ENCODE measurements at places on chromosomes 16 and 17. TPM values are rescaled to one million over a fixed set of nuclear protein-coding genes. Genes with fewer than 3 reads are reported as not detected.

DYNLRB2 gene
- total RNA-seq: not detected

DNA sequence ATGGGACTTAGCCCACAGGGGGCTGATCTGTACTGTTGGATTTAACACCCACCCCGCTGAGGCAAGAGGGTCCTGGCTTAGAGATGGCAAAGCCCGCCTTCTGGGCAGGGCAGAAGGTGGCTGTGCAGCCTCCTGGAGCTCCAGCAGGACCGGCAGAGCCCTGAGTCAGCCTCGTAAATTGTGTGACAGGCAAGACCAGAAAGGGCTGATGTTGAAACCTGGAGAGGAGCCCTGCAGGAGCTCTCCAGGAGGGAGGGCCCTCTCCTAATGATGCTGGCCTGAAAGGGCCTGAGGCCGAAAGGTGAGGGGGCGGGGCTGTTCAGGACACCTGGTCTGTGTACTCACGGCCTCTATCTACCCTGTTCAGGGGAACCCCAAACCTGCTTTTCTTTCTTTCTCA, 22.5 kb upstream of the MYO15B start:
- no peak for DNase-seq

EEF2K gene
- total RNA-seq: 28.8 TPM

TBC1D3H gene
- not detected for total RNA-seq

- DNase-seq: no peak
Observed at GRCh38 chr17:56934280-56934679, 20.4 kb upstream of the TRIM25 start.

DNA sequence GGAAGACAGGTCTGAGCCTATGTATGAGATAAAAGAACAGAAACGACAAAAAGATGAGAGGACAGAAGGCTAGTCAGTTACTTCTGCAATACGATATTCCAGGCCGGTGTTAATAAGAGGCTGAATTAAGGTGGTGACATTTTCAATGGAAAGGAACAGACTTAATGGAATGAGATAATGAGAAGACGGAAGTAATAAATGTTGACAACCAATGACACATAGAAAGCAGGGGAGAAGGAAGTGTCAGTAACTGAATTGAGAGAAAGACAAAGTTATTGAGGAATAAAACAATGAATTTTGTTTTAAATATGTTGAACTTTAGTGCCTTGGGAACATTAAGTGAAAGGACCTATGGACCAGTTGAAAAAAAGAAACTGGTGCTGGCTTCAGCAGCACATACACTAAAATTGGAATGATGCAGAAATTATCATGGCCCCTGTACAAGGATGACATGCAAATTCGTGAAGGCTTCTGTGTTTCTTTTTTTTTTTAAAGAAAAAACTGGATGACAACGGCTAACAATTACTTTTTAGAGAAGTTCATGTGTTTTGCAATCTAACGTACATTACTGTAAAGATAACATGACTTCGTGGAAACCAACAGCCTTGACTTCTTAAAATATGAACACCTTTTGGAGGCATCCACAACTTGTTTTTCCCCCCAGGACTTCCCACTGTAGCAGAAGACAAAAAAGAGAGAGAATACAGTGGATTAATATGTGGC, 18.5 kb upstream of the CPD start:
- DNase-seq: no peak
